ENCODE measurements at places on chromosomes 5 and 9.

DNA sequence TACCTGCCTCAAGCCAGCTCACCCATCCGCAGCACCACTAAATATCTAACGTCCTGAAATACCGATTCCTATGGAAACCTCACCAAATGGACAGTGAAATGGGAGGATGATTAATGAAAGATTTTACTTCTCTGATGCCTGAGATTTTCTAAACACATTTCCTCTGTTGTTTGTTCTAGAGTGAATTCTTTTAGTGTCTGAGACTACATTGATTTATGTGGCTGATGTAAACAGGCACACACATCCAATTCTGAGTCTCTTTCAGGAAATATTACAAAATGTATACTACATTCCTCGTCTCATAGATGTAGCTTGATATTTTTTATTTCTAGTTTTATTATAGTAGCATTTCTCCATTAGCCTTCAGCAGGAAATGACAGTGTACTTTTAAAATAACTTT lies 20.5 kb upstream of the ADCY2 start:
- no peak for DNase-seq

GRCh38 chr5:15959370-15960164 lies 220.0 kb downstream of the MARCHF11 start:
- no peak for DNase-seq

DNA sequence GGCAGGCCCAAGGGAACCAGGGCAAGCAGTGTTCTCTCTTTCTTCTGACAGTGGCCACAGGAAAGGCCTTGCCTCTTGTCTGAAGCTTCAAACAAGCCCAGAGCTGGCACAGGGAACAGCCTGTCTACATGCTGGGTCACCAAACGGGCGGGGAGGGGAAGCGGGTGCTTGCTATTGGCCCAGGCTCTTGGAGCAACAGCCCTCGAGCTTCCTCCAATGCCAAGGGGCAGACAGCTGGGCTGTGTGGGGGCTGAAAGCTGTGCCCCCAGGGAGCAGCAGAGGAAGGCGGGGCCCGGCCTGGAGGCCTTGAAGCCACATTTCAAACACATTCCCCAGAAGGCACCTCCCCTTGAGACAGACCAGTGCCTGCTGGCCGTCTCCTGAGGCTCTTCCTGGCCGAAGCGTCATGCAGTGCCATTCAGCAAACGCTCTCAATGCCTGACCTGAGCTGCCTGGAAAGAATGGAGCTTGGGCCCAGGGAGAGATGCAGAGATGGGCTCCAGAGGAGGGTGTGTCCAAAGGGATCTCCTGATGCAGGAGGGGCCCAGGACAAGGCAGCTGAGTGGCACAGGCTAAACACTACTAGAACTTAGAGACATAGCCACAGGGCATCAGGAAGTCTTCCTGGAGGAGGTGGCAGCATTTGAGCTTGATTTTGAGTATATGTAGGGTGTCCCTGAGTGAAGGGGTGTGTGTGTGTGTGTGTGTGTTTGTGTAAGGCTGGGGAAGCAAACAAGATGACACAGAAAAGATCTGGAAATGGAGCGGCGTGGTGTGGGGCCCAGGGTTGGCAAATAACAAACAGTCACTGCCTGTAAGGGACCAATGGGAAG lies 2.5 kb downstream of the FIBCD1 start:
- DNase-seq: no peak

- DNase-seq: no peak
These were observed 9.7 kb upstream of the SPRY4 start for GRCh38 chr5:142334538-142334937.

- no peak for DNase-seq
These were observed 68.5 kb upstream of the MYO10 start for GRCh38 chr5:17004441-17005106.

DNA sequence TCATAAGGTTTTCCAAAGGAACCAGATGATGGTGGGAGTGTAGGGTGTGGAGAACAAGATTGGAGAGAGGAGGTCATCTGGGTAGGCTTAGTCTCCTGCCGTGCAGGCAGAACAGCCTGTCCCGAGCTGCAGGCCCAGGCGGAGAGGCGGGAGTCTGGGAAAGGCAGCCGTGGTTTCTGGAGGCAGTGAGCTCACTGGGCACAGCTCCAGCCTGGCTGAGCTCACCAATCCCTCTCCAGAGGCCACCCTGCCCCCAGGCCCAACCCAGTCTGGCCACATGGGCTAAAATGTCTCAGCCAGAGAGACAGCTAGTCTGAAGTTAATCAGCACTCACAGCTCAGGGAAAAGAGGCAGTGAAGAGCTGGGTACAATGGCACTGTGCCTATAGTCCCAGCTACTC lies 12.3 kb downstream of the P4HA2 start:
- no peak for DNase-seq

DNA sequence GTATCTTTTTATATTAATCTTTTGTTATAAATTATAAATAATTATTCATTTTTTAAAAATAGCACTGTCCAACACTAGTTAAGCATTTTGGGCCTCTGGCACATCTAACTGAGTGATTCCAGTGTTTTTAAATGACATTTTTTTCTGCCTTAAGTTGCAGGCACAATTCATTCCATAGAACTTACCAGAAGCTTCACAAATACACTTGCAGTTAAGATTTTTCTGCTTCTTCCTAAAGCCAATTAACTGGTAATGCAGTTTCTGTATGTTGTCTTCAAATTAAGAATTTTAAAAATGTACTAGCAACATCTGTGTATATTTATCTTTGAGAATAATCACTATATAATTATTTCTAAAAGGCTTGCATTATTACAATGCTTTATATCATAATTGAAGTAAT lies 11.2 kb upstream of the NFIB start:
- DNase-seq: no peak

DNA sequence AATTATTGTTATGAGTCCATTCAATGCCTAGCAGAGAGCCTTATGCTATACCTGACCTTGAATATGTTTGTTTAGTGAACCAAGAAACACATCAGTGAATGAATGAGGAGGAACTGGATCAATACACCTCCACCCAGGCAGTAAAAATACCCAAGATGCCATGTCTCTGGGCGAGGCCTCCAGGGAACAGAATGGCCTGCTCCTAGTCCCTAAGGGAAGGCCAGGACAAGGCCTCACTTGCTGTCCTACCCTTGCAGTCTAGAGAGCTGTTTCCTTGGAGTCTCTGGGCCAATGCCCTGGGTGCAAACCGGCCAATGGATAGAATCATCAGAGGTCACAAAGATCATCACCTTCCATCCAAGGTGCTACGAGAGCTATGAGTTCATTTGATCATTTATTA lies 26.1 kb downstream of the TNIP1 start:
- DNase-seq: no peak

GRCh38 chr5:133685402-133686018 lies 73.2 kb upstream of the FSTL4 start:
- no peak for DNase-seq

GRCh38 chr5:96426831-96427230 lies 6.2 kb downstream of the PCSK1 start:
- DNase-seq: no peak

GRCh38 chr5:73088026-73088425 lies 32.3 kb upstream of the TMEM171 start:
- no peak for DNase-seq

GRCh38 chr9:36151316-36152210 lies 15.0 kb downstream of the GLIPR2 start:
- peak; percentile 92 for DNase-seq

DNA sequence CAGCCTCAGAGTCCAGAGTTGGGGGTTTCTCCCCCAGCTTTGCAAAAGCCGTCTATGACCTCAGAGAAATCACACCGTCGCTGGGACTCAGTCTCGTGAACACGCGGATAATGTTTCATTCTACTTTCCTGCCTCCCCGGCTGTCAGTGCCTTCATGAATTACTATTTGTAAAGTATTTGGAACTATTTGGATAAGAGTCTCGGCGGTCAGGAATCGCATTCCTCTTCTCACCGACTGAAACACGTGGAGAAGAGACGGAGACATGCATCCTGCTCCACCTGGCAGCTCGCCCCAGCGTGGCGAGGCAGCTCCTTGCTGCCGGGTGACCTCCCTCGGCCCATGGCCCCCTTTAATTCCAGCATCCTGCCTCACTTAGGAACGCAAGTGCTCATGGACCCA lies 23.9 kb downstream of the IRX2 start:
- DNase-seq: no peak

- no peak for DNase-seq
These were observed 644 bp downstream of the TSC1 start for GRCh38 chr9:132943651-132944293.

- no peak for DNase-seq
These were observed 360.1 kb upstream of the PANK3 start for GRCh38 chr5:168939156-168939800.

DNA sequence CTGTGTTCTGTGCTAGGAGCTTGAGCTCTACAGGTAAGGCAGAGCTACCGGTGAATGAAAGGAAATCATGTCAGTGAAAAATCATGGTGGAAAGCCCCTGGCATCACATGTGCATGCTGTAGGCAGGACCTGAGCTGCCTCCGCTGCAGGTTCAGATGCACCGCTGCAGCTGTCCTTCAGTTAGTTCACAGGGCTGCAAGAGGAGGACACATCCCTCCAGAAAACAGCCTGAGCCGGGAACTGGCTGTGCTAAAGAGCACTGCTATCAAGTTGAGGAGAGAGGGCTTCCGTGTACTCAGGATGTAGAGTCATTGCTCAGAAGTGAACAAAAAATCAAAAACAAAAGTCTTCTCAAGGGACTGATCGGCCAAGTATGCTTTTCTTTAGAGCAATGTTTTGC lies 138.6 kb downstream of the ERCC6L2 start:
- DNase-seq: no peak

- DNase-seq: no peak
These were observed 160.6 kb downstream of the C9orf152 start for GRCh38 chr9:110047232-110047954.

DNA sequence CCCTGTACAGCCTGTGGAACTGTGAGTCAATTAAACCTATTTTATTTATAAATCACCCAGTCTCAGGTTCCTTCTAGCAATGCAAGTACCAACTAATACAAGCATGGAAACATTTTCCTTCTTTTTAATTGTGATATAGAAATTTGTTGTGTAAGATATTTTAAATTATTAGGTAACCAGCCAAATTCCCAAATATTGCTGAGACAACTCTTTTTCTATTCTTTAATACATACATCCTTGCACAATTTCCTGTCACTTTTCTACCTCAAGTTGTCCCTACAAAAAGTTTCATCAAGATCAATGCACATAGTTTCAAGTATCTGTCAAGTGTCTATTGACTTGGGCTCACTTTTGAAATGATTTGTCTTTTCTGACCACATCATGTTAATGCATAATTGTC lies 488.6 kb downstream of the ACTL7B start:
- DNase-seq: no peak

DNA sequence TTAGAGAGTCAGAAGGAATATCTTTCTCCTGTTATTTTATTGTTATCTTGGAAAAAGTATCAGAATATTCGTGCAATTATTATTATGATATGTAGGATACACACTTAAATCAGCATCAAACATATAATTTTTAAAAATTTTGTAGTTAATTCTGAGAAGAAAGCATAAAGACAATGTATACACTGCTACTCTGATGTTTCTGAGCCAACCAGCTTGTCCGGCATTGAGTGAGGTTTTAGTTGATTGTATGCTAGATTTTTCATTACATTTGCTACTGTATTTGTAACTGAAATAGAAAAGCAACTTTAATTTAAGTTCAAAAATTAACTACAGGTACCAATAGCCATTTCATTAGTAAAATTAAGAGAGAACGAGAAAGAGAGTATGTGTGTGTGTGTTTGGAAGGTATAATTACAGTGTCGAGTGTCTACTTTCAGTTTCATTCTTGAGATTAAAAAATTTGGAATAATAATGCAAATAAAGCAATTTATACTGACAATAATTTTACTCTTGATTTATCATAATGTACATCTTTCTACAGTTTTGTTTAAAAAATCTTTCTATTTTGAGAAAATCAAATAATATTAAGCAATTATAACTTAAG lies 160.4 kb upstream of the CDH12 start:
- no peak for DNase-seq

DNA sequence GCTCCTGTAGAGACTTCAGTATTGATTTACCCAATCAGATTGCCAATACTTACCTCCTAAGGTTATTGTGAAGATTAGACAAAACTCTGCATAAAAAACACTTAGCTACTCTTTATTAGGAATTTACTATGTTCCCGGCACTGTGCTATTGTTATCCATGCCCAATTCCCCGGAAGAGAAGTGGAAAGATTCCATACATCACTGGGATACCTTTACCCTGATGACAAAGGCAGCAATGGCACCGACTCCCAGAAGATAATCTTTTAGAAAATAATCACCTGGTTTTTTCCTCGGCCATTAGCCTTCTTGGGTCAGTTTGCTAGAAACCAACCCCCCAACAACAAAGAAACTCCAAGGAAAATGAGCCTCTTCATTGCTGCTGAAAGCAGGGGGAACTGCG lies 226.0 kb downstream of the SNX18 start:
- no peak for DNase-seq

GRCh38 chr5:171188016-171188415 lies 121.0 kb upstream of the TLX3 start:
- DNase-seq: no peak

- no peak for DNase-seq
These were observed 90.7 kb downstream of the CYFIP2 start for GRCh38 chr5:157356576-157356975.

GRCh38 chr9:113919382-113919781 lies 43.3 kb downstream of the ZNF618 start:
- no peak for DNase-seq

GRCh38 chr5:95153511-95153910 lies 131.4 kb downstream of the MCTP1 start:
- DNase-seq: no peak

DNA sequence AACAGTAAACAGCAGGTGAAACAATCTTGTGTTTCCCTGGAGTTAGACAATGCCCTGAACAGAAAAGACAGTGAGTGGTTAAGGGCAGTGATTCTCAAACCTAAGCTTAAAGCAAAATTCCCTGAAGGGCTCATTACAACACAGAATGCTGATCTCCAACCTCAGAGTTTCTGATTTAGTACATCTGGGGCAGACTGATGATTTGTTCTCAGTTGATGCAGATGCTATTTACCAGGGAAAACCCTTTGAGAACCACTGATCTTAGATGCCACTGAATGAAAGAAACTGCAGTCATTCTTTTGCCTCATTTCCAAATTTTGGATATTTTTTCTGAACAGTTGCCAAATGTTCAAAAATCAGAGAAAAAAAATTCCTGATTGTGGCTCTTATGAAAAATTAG lies 18.7 kb upstream of the ADAM19 start:
- no peak for DNase-seq

- DNase-seq: no peak
These were observed 37.1 kb upstream of the KCNMB1 start for GRCh38 chr5:170426149-170426767.

GRCh38 chr9:73194284-73194683 lies 42.6 kb downstream of the ANXA1 start:
- no peak for DNase-seq

DNA sequence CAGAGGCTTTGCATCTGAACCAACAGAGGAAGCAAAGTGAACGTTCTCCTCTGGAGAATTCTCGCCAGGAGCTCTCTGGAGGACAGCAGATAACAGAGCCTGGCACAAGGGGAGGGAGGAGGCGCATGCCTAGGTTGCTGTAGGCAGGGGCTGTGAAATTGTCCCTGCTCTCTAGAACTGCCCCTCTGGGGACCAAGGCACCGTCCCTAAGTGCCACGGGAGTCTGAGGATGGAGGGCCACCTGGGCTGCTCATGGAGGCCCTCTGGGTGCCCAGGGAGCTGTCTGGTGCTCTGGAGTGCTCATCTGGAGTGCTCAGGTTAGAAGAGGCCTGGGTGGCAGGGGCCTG lies 77.6 kb downstream of the CACNA1B start:
- no peak for DNase-seq
